ENCODE measurements at places on chromosomes 4 and X. TPM values are rescaled to one million over a fixed set of nuclear protein-coding genes. Genes with fewer than 3 reads are reported as not detected.

Gene SAGE1
- total RNA-seq, result not detected

Gene NKX6-1
- not detected for total RNA-seq

Gene STARD8
- 0.97 TPM for total RNA-seq

Gene PDGFC
- total RNA-seq, result 17.0 TPM

Gene MTCP1
- 2.7 TPM for total RNA-seq

Gene SCD5
- total RNA-seq, result 0.13 TPM

Gene DCAF4L1
- total RNA-seq, result 0.13 TPM

Gene ADAMTS3
- total RNA-seq, result not detected

Gene CD40LG
- total RNA-seq, result not detected

Gene MAGEA6
- total RNA-seq, result 3.2 TPM

Gene BEX1
- not detected for total RNA-seq

Gene TMLHE
- 11.5 TPM for total RNA-seq

Gene NXF3
- total RNA-seq, result not detected

Gene PWWP3B
- total RNA-seq, result not detected

Gene S100P
- total RNA-seq, result 412 TPM

Gene VCX2
- total RNA-seq, result not detected

Gene PAK3
- total RNA-seq, result not detected

Gene OTC
- total RNA-seq, result not detected

Gene DCLK2
- not detected for total RNA-seq

Gene GPC3
- 1.3 TPM for total RNA-seq

Gene DMRTC1
- not detected for total RNA-seq

Gene IL9R
- 1.0 TPM for total RNA-seq

Gene GPRASP1
- total RNA-seq, result 0.23 TPM

Gene CLDN24
- total RNA-seq, result not detected

Gene KIT
- total RNA-seq, result not detected

Gene ZFYVE28
- total RNA-seq, result 2.0 TPM

Gene MAGEB1
- not detected for total RNA-seq

Gene FHDC1
- 3.0 TPM for total RNA-seq

Gene NDUFB11
- 164 TPM for total RNA-seq

Gene SOX3
- total RNA-seq, result not detected

Gene TAF7L
- not detected for total RNA-seq

Gene SEC24B
- 10.1 TPM for total RNA-seq

Gene SOWAHB
- total RNA-seq, result 48.2 TPM

Gene AREG
- 173 TPM for total RNA-seq

Gene HTRA3
- total RNA-seq, result not detected

Gene SPATA18
- total RNA-seq, result 0.10 TPM

Gene TRPC5OS
- not detected for total RNA-seq

Gene COL4A6
- total RNA-seq, result not detected

Gene CCDC120
- total RNA-seq, result 10.6 TPM

Gene AFF2
- not detected for total RNA-seq

Gene MAGEC3
- not detected for total RNA-seq

Measured in HT-29 (cell line).